ENCODE measurements at places on chromosomes 12 and 14.

- DNase-seq = no peak
Measured at GRCh38 chr14:67623114-67623513, 3.4 kb downstream of the ARG2 start.

- DNase-seq = no peak
Measured at GRCh38 chr12:127101076-127101475, 1165.9 kb upstream of the TMEM132C start.

DNA sequence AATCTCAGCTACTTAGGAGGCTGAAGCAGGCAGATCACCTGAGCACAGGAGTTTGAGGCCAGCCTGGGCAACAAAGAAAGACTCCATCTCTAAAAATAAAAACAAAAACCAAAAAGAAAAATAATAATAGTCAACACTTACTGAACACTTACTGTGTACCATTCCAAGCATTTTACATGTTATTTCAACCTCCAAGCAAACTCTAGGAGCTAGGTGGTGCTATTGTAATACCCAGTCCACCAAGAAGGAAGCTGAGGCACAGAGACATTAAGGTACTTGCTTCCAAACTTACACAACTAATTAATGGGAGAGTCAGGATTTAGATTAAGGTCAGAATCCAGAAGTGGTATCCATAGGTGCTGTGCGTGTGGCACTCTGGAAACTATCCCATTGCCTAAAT is 13.7 kb upstream of the OR6J1 start:
- DNase-seq = no peak

DNA sequence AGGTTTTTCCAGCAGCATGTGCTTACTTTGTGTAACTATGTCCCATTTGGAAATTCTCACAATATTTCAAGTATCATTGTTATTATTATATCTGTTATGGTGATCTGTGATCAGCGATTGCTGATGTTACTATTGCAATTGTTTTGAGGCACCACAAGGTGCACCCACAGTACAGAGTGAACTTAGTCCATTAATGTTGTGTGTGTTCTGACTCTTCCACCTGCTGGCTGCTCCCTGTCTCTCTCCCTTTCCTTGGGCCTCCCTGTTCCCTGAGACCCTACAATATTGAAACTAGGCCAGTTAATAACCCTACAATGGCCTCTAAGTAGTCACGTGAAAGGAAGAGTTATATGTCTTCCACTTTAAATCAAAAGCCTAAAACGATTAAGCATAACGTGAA is 153.9 kb downstream of the PIK3C2G start:
- no peak for DNase-seq

- DNase-seq = no peak
Measured at GRCh38 chr14:69501423-69501838, 16.9 kb downstream of the PLEKHD1 start.

DNA sequence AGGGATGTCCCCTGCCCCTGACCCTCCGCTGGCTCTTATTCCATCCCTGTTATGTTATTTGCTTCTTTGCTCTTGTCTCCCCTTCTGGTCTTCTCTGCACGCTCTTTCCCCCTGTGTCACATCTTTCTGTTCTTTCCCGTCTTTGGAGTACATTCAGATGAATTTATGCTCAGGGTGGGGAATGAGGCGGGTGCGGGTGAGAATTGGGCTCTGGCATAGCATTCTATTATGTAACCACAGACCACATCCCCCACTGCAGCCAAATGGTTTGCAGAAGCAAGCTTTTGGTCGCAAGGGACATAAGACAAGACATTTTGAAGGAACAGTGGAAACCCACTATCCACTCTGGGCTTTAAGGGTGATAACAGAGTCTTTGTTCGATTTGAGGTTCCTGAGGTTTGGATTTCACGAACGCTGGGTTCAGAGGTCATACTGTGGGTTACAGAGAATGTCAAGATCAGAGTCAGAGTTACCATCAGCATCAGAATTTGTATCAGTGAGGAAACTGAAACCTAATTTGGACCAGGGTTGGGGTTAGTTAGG is 3.8 kb downstream of the ENDOU start:
- DNase-seq = no peak

- no peak for DNase-seq
Measured at GRCh38 chr12:111585690-111586089, 13.4 kb downstream of the ATXN2 start.

DNA sequence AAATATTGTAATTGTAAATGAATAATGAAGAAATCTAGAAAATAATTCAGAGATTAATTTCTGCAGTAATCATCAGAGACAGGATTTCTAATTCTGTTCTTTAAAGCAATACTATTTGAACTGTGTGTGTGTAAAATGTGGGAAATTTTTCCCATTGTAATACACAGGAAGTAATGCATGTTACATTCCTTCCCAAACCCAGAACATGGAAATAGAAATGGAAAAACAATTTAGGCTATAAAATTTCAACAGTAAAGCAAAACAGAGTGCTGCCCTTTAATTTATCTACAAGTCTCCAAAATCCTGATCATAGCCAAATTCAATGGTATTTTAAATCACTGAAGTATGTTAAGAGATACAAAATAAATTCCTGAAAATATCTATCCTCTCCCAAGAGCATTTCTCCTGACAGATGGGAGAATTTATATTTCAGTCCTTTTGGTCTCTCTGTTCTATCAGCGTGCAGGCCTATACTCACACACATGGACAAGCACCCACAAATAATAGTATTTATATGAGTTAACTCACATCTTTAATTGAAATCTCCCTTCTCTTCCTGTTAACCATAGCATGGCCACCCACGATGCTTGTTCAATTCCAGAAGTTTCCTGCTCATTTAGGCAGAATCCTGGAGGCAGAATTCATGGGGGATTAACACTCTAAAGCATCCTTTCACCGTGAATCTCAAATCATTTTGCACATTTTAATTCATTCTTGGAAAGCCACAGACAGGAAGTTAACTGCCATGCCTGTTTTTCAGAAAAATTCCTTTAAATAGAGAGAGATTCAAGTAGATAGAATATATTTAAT is 1465.4 kb upstream of the FLRT2 start:
- DNase-seq = no peak

DNA sequence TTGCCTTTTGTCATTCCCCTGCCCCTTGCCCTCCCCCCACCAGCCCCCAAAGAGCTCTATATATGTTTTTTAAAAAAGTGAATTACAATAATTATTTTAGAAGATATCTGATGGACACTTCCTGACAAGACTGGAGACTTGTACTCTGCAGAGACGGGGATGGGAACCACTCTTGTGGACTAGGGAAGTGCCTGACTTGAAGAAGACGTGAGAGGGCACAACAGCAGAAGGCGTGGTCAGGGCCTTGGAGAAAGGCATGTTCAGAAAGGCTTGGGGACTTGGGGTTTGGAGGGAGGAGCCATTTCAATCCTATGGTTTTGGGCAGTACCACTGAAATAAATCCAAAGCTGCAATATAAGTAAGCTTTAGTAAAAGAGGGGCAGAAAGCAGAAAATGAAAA is 154.7 kb downstream of the APAF1 start:
- no peak for DNase-seq

- DNase-seq = no peak
Measured at GRCh38 chr12:97466000-97466399, 3.4 kb downstream of the RMST start.

GRCh38 chr12:14901228-14901562 is 15.5 kb upstream of the MGP start:
- DNase-seq = no peak

DNA sequence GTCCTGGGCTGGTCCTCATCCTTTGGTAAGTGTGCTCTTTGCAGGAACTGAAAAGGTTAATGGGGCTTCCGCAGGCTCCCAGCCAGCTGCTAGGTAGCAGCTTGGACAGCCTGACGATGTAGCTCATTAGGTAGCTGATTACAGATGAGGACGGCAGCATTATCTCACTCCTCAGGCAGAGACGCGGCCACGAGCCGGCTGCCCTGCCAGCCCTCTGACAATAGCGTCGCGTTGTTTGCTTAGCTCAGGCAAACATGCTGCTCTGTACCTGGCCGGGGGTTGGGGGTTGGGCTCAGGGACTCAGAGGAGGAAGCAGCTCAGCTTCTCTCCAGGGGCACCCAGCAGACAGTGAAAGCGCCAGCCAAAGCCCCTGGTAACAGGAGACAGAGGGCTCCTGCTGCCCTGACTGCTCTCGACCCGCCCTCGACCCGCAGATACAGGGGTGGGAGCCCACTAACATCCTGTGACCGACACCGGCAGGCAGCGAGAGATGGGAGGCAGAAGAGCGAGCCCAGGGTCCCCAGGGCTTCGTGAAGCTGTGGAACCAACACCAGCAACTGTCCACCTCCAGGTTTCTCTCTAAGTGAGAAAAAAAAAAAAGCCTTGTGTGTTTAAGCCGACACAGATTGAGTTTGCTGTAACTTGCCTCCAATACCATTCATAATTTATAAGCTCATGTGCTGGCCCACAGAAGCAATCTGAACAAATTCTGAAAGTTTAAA is 53.4 kb upstream of the DLK1 start:
- DNase-seq = no peak

GRCh38 chr12:113137861-113138783 is 2.6 kb upstream of the RASAL1 start:
- no peak for DNase-seq

DNA sequence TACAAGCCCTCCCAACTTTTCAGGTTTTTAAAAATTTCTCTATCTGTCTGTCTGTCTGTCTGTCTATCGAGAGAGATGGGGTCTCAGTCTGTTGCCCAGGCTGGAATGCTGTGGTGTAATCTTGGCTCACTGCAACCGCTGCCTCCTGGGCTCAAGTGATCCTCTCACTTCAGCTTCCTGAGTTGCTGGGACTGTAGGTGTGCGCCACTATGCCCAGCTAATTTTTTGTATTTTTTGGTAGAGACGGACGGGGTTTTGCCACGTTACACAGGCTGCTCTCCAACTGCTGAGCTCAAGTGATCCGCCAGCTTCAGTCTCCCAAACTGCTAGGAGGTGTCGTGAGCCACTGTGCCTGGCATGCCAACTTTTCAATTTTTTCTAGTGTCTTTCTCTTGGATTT is 437.2 kb downstream of the PCNX1 start:
- no peak for DNase-seq
